ENCODE measurements at places on chromosomes 13 and 19.
A peak's percentile ranks its signal among the peaks of the same experiment; 100 is the strongest.

DNA sequence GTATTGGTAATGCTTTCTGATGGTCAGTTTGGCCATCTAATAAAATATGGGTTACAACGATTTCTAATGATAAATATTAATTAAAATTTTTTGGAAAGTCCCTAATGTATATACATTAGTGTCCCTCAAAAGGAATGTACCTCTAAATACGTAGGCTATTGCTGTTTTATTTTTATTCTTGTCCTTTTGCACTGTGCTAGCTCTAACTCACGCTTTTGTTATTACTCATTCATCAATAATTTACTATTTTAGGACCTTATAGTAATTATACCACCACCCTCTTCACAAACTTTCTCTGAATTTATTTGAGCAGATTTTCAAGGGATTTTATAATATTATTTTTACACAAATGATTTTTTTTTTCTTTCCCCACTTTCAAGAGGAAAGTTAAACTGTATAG is 795.9 kb upstream of the PCDH9 start:
- DNase-seq: no peak

DNA sequence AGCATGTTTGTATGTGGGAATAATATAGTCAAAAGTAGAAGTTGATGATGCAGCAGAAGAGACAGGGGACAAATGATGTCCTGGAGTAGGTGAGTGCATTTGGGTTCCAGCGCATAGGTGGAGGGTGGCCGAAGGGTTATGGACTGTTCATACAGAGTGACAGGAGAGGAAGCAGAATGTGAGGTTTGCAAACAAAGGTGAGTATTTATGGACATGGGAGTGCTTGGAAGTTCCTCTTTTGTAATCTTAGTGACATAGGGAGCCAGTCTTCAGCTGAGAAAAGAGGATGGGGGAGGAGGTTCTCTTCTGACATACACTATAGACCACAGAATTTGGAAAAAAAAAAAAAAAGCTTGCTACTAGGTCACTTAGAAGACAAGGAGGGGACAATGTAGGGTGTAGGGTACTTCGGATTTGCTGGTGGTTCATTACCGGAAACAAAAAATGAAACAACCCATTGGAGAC is 331.6 kb downstream of the DLEU7 start:
- DNase-seq: no peak

GRCh38 chr13:77002590-77003190 is 10.8 kb downstream of the CLN5 start:
- no peak for DNase-seq

GRCh38 chr19:47994209-47994802 is at the start of gene ELSPBP1:
Gene ELSPBP1, plus strand, starts transcription at chr19:47994632. Its CDS starts 14,036 bp downstream, at chr19:48008668.
- no peak for DNase-seq

- no peak for DNase-seq
Measured at GRCh38 chr13:107512551-107512950, 702.8 kb downstream of the LIG4 start.

- no peak for DNase-seq
Measured at GRCh38 chr19:342801-343421, 1.7 kb downstream of the MIER2 start.

GRCh38 chr13:30718661-30719524 is 16.4 kb upstream of the ALOX5AP start:
- DNase-seq: no peak

DNA sequence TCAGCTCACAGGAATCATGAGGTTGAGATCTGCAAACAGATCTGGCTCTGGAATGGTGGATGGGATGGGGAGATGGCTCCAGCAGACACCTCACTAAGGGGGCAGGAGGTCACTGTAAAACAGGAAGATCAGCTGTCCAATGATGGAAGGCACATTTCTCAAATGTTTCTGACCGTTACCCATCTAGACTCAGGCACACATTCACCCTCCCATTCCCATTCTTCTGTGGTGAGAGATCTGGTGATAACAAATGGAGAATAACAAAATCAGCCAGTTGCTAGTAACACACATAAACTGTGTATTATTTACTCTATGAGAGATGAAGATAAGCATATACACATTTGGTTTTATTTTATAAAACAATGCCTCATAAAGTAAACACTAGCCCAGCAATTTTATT is 235.9 kb downstream of the TSHZ3 start:
- DNase-seq: no peak

DNA sequence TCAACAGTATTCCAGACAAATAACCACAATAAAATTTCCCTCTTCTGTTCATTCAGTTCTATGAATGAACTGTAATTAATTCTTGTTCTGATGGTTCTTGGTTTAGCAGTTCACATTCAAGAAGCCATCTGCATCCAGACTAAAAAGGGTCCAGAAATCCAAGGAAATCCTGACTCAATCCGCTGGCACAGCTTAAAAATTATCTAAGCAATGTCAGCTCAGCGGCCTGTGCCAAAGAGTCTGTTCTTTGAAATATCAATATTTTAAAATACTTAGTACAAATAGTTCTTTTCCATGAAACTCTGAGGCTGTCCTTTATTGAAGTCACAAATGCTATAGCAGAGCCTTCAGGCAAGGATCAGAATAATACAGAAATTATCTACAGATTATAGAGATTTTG is 57.2 kb downstream of the DHRS12 start:
- no peak for DNase-seq

DNA sequence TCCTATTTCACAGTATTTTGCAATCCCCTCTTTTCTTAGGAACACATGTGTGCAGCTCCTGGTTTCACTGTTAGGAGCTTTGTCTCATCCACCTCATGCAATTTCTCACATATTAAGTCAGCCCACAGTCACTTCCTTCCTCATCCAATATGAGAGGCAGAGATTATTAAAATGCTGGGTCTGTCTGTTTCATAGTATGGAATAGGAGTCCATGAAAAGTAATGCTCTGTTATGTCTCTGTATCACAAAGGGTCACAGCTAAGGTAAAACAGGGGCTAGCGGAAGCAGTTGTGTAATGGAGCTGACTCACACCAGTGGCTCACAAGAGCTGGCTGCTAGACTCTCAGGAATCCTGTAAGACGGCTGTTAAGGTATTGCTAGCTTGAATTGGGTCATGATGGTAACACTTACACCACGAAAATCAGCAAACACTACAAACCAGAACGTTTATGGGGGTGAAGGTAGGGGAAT is 216.5 kb downstream of the EFNB2 start:
- DNase-seq: no peak

GRCh38 chr13:32538143-32538620 is 413 bp downstream of the N4BP2L2 start:
- peak; percentile 68 for DNase-seq

All from activated T-cell treated with anti-CD3 and anti-CD28 coated beads, Interleukin-2, amount 50 U/mL, for 1 hour (primary cell).